RWPE2 (cell line): ENCODE measurements at places on chromosomes 2 and 18.

GRCh38 chr2:185291035-185291647 lies 447.5 kb upstream of the FSIP2 start:
- no peak overlapping the region for H3K4me3 ChIP-seq
- no peaks in the 10 kb centered on the region for H3K36me3 ChIP-seq
- no peaks in the 10 kb centered on the region for H3K27me3 ChIP-seq
- no peaks in the 10 kb centered on the region for H3K4me1 ChIP-seq
- H3K27ac ChIP-seq, result no peak overlapping the region

DNA sequence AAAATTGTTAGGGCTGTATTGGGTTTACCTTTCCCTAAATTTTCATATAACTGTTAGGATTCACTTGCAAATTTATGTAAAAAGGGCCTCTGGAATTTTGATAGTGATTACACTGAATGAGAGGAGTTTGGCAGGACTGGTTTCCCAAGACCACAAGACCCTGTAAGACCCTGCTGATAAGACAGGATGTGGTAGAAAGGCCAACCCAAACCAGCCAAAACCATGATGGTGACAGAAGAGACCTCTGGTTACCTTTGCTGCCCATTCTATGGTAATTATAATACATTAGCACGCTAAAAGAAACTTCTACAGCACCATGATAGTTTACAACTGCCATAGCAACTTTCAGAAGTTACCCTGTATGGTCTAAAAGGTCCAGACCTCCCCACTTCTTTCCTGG lies 8.3 kb upstream of the CASP10 start:
- H3K27ac ChIP-seq, result no peak overlapping the region
- H3K4me3 ChIP-seq, result no peak overlapping the region
- no peaks in the 10 kb centered on the region for H3K27me3 ChIP-seq
- DNase-seq, result no peak
- H3K4me1 ChIP-seq, result no peaks in the 10 kb centered on the region

- H3K4me3 ChIP-seq, result no peak overlapping the region
- no peak overlapping the region for H3K27ac ChIP-seq
Measured at GRCh38 chr2:79105259-79105658, 15.0 kb upstream of the REG1A start.

DNA sequence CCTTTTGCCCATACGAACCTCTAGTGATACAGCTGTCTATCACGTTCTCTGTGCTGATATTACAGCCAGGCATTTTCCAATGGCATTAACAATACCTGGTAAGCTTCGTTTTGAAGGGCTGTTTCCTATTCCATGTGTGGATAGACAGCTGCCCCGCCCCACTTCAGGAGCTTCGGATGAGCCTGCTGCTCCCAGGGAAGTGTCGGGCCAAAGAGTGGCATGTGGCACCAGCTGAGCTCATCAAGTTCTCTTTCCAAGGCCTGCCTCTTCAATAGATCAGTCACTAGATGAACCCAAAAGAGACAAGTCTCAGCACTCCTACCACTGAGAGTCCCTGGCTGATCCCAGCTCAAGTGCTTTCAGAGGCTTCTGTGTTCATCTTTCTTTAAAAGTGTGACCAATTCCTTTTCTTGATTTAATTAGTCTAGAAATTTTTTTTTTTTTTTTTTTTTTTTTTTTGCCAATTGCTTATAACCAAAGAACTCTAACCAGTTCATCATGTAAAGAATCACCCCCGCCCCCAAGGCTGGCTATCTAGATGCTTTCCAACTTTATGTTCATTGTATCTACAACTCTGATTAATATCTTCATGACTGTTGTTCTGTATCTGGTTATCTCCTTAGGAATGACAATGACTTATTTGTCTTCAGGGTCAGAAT lies 46.6 kb downstream of the HDAC4 start:
- no peaks in the 10 kb centered on the region for H3K27me3 ChIP-seq
- H3K4me3 ChIP-seq, result no peak overlapping the region
- H3K4me1 ChIP-seq, result no peaks in the 10 kb centered on the region
- no peak overlapping the region for H3K27ac ChIP-seq
- DNase-seq, result no peak
- peaks cover 4% of the 10 kb centered on the region; the same call in 1 of the 2 replicates for H3K36me3 ChIP-seq

GRCh38 chr2:16262526-16263178 lies 322.3 kb downstream of the MYCN start:
- H3K27me3 ChIP-seq, result no peaks in the 10 kb centered on the region
- no peak overlapping the region for H3K4me3 ChIP-seq
- no peak overlapping the region for H3K27ac ChIP-seq
- no peak for DNase-seq
- H3K4me1 ChIP-seq, result no peaks in the 10 kb centered on the region
- H3K36me3 ChIP-seq, result no peaks in the 10 kb centered on the region

- H3K27ac ChIP-seq, result peak overlapping the region; percentile 66
- peaks cover 41% of the 10 kb centered on the region for H3K4me1 ChIP-seq
- H3K36me3 ChIP-seq, result no peaks in the 10 kb centered on the region
- no peak overlapping the region for H3K4me3 ChIP-seq
Measured at GRCh38 chr2:191638079-191638801, 39.7 kb upstream of the NABP1 start.

GRCh38 chr2:10810202-10811161 lies 2.1 kb downstream of the PDIA6 start:
- no peaks in the 10 kb centered on the region for H3K27me3 ChIP-seq
- peak overlapping the region; percentile 75 for H3K27ac ChIP-seq
- peaks cover 53% of the 10 kb centered on the region for H3K36me3 ChIP-seq
- peak overlapping the region; percentile 98 for H3K4me3 ChIP-seq
- no peak for DNase-seq
- H3K4me1 ChIP-seq, result peaks cover 26% of the 10 kb centered on the region
